ENCODE measurements at places on chromosomes 12 and 14. TPM values are rescaled to one million over a fixed set of nuclear protein-coding genes. Genes with fewer than 3 reads are reported as not detected.

DNA sequence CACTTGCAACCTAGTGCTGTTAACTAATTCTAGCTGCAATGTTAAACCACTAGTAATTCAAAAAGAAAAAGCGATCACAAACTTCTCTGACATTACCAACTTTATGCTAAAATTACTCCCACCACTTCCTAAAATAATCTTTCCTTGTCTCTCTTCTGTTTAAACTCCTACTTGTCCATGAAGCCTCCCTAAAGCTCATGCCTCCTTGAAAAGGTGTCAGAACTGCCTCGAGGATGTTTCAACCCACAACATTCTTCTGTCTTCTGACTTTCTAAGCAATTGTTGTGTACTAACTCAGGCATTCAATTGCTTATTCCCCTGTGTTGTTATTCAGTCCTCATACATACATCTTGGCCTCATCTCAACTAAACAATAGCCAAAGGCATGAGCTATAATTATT is 5.9 kb downstream of the GNPTAB start:
- no peak overlapping the region for H3K27ac ChIP-seq
- H3K4me1 ChIP-seq = no peaks in the 10 kb centered on the region
- DNase-seq = no peak
- no peaks in the 10 kb centered on the region for H3K27me3 ChIP-seq

GRCh38 chr14:96583569-96584041 is 81.4 kb downstream of the PAPOLA start:
- no peak overlapping the region for H3K27ac ChIP-seq
- no peak overlapping the region for H3K4me3 ChIP-seq
- no peak for DNase-seq
- H3K4me1 ChIP-seq = peaks cover 43% of the 10 kb centered on the region
- peaks cover 7% of the 10 kb centered on the region for H3K27me3 ChIP-seq

- H3K4me1 ChIP-seq = no peaks in the 10 kb centered on the region
- no peak overlapping the region for H3K27ac ChIP-seq
- no peak for DNase-seq
- H3K27me3 ChIP-seq = no peaks in the 10 kb centered on the region
- no peaks in the 10 kb centered on the region for H3K36me3 ChIP-seq
- H3K4me3 ChIP-seq = no peak overlapping the region
These were observed 166.0 kb downstream of the RPS29 start for GRCh38 chr14:49420201-49420600.

GRCh38 chr12:122730215-122731014 is at the start of gene HCAR1:
Gene HCAR1, minus strand, starts transcription at chr12:122730844. Its CDS starts 505 bp downstream, at chr12:122730339.
- no peak within 1 kb of the TSS for H3K4me3 ChIP-seq
- no peaks in the 10 kb centered on the region for H3K27me3 ChIP-seq
- H3K36me3 ChIP-seq = no peaks in the 10 kb centered on the region

DNA sequence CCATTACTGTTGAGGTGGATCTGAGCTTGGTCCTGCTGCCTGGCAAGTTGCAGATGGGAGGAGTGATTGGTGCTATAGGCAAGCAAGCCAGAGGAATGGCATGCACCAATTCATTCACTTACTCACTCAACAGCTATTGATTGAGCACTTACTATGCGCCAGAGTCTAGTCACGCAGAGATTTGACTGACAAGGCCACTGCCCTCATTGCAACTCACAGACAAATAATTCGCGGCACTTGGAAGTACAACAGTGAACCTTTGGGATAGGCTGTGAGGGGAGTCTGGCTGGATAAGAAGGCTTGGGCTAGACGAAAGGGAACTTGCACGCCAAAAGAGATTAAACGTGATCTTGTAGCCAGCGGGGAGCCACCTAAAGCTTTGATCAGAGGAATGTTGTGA is 96.2 kb downstream of the NEDD1 start:
- H3K36me3 ChIP-seq = no peaks in the 10 kb centered on the region
- no peak overlapping the region for H3K27ac ChIP-seq
- H3K4me1 ChIP-seq = peaks cover 6% of the 10 kb centered on the region
- peaks cover 2% of the 10 kb centered on the region for H3K27me3 ChIP-seq

- peaks cover 6% of the 10 kb centered on the region for H3K4me1 ChIP-seq
- peaks cover 7% of the 10 kb centered on the region for H3K27me3 ChIP-seq
- no peak overlapping the region for H3K27ac ChIP-seq
- DNase-seq = no peak
- no peak overlapping the region for H3K4me3 ChIP-seq
- H3K36me3 ChIP-seq = no peaks in the 10 kb centered on the region
These were observed 11.6 kb upstream of the JPH4 start for GRCh38 chr14:23590198-23590597.

DNA sequence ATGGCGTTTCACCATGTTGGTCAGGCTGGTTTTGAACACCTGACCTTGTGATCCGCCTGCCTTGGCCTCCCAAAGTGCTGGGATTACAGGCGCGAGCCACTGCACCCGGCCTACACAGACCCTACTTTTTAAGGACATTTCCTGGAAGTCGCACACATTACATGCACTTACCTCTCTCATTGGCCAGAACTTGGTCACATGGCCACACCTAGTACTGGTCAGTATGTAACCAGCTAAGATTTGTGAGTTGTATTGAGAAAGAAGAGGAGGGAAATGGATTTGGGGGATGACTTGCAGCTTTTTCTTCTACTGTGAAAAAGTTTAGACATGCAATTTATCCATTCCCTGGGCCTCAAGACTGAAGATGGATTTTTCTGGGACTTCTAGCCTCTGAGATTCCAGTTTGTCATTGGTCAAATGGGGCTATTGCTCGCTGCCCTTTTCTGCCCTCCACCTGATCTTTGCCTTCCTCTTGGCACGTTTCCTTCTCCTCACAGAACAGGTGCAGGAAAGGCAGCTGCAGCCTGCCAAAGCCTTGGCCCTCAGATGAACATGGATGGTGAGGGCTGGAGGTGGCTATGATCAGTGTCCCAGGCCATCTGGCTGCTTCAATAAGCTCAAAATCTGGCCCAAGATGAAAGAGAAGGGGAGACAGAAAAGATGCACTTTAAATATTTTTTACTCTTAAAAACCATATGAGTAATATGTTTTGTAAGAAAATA is 7.1 kb upstream of the ZDHHC22 start:
- no peaks in the 10 kb centered on the region for H3K36me3 ChIP-seq
- DNase-seq = no peak
- peak overlapping the region; percentile 52 for H3K27ac ChIP-seq

The TAS2R31 gene
- total RNA-seq = 5.7 TPM

The KRT80 gene
- not detected for total RNA-seq

The RNASE3 gene
- total RNA-seq = not detected
